ENCODE measurements at places on chromosomes 7 and 10. TPM values are rescaled to one million over a fixed set of nuclear protein-coding genes. Genes with fewer than 3 reads are reported as not detected.

The NYAP1 gene
- 1.6 TPM for polyA plus RNA-seq

The LRRC18 gene
- polyA plus RNA-seq: 0.20 TPM

GRCh38 chr10:127739908-127740307 lies 2.9 kb downstream of the FOXI2 start:
- DNase-seq: no peak

The NAT16 gene
- polyA plus RNA-seq: not detected

DNA sequence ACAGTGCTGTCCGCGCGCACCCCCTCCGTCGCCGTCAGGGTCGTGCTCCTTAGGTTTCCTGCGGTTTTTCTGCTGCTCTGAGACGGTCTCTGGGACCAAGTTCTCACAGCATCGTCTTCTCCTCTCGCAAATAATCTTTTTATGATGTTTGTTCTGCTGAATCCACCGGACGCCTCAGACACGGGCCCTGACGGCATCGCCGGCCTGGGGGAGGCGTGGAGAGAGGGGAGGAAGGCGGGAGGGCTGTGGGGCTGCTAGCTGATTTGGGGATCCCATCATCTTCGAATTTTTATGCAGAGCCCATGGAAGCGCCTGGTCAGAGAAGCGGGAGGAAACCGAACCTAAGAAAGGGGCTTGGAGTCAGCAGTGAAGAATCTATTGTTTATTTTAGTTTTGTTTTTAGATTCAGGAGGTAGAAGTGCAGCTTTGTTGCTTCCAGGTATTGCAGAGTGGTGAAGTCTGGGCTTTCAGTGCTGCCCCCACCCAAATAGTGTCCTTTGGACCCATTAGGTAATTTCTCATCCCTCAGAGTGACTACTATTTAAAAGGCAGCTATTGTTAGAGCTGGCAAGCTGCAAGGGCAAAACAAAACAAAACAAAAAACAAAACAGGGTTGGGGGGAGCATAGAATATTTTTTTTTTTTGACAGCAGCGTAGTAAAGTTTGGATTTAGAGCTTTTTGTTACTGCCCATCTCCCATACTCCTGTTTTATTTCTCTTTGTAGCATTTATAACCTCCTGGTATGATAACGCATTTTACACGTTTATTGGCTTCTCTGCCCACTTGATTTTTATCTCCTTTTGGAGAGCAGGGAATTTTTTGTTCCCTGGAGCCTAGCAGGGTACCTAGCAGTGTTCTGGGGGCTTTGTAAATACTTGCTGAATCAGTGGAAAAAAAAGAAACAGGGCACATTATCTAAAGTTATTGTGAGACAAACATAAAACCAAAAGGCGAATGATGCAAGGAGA lies 92.6 kb downstream of the SPAG6 start:
- peak; percentile 59 for DNase-seq

DNA sequence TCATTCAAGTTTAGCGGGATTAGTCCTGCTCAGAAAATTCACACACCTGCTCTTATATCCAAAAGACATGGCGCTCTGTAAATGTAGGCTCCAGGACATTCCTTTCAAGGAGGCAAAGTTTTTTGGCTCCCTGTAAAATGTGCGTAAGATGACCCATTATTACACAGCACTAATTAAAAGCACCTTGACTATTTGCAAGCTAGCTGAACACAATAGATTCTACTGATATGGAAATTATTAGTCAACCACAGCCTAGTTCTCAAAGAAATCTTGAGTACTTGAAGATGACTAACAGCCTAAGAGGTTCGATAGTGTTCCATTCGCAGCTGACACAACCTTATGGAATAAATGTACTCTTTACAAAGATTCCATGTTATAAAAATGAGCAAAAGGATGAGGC lies 175.2 kb downstream of the BMPER start:
- no peak for DNase-seq

DNA sequence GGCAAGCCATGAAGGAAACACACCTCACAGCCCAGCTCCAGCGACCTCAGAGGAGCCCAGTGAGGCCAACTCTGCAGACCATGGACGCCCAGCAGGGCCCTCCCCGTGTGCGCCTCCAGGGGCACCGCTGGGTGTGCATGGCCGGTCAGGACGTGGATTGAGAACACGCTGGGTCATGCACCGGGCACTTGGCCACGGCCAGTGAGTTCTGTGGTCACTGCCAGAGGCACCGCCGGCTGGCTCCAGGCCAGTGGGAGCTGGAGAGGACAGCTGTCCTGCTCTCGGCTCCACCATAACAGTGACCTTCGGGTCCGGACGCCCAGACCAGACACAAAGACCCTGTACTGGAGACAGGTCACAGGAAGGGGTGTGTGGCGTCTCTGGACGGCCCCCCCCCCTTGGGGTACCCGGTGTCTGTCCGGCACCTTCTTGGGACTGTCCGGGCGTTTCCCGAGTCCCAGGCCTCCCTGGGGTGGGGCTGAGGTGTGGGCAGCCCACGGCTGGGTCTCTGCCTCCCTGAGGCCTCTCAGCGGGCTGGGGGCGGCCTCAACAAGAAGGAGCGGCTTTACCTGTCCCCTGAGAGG lies 50.4 kb upstream of the NKX6-2 start:
- no peak for DNase-seq

The RBP3 gene
- polyA plus RNA-seq: 0.10 TPM

GRCh38 chr7:85770332-85770731 lies 583.5 kb upstream of the SEMA3D start:
- no peak for DNase-seq

The MUC12 gene
- 0.02 TPM for polyA plus RNA-seq

GRCh38 chr7:27154369-27154768 lies 2.0 kb upstream of the HOXA3 start:
- no peak for DNase-seq

DNA sequence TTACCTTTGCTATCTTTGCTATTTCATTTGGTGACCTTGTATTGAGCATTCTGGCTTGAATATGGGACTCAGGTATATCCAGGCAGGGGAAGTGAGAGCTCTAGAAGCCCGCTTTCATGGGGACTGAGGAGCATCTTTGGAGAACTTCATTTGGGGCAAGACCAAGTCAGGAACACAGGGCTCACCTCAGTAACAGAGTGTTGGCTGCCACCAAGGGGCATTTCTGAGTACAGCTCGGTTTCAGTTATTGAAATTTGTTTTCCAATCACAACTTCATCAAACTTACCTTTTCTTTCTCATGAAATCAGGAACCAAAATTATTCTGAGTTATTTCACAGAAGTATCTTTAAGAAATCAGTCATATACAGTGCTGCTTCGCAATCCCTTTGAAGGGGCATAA lies 337.2 kb downstream of the C7orf25 start:
- no peak for DNase-seq

The PON1 gene
- 0.33 TPM for polyA plus RNA-seq

The CABCOCO1 gene
- polyA plus RNA-seq: 2.8 TPM
